T-helper 2 cell (primary cell): ENCODE measurements at places on chromosomes 16 and 17.

DNA sequence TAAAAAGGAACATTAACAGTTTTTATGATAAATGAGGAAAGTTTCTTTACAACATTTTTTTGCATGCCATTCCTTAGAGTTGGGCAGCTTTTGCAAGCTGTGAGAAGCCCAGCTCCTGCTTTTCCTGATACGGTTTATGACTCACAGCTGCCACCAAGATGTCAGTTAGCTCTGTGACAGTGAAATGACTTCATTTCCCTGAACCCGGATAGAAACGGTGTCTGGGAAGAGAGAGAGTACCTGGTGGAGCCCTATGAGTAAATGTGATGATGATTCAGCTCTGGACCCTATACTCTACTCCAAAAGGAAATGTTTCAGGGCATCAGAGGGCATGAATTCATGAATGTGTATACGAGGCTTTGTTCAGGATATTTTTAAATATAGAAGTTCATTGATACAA is 366.3 kb upstream of the HSBP1 start:
- DNase-seq, result no peak

DNA sequence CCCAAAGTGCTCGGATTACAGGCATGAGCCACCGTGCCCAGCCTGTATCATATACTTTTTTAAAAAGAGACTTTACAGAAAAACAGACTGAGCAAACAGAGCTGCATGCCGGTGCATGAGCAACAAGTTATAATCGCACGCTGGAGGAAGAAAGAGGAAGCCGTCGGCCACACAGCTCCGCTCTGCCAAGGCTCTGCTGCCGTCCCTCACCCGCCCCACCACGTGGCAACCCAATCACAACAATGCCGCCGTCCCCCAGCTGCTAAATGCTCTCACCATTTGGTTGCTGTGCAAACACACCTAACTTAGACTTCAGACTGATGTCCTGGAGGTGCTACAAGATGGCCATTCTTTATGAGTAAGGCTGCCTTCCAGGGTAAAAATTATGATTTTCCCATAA is 83.5 kb downstream of the ADCY9 start:
- DNase-seq, result peak; percentile 14

- DNase-seq, result no peak
Measured at GRCh38 chr16:60640038-60640437, 1396.2 kb downstream of the CDH8 start.

DNA sequence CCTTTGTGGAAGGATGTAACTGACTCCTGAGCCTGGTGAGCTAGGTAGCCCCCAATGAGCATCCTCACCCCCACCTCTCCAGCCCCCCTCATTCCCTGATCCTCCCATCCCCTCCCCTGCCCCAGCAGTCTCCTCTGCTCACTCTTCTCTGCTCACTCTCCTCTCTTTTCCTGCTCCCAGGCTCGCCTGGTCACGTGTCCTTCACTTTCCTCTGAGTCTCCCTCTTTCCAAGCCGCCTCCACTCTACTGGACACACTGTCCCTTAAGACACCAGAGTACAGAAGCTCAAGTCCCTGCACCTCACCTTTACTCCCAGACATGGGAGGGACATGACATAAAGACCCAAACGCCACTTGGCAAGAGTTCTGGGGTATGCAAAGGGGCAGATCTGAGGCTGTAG is 76.3 kb upstream of the RBL2 start:
- DNase-seq, result no peak

DNA sequence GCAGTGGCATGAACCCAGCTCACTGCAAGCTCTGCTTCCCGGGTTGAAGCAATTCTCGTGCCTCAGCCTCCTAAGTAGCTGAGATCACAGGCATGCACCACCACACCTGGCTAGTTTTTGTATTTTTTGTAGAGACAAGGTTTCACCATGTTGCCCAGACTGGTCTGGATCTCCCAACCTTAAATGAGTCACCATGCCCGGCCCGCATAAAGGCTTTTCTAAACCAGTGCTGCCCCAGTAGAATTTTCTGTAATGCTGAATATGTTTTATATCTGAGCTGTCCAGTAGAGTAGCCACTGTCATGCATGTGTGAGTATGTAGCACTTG is 36.9 kb upstream of the WSB1 start:
- no peak for DNase-seq

- DNase-seq, result peak; percentile 76
Measured at GRCh38 chr16:25031441-25032307, 16.5 kb upstream of the ARHGAP17 start.

GRCh38 chr16:67395105-67395457 is 1.8 kb upstream of the TPPP3 start:
- no peak for DNase-seq

DNA sequence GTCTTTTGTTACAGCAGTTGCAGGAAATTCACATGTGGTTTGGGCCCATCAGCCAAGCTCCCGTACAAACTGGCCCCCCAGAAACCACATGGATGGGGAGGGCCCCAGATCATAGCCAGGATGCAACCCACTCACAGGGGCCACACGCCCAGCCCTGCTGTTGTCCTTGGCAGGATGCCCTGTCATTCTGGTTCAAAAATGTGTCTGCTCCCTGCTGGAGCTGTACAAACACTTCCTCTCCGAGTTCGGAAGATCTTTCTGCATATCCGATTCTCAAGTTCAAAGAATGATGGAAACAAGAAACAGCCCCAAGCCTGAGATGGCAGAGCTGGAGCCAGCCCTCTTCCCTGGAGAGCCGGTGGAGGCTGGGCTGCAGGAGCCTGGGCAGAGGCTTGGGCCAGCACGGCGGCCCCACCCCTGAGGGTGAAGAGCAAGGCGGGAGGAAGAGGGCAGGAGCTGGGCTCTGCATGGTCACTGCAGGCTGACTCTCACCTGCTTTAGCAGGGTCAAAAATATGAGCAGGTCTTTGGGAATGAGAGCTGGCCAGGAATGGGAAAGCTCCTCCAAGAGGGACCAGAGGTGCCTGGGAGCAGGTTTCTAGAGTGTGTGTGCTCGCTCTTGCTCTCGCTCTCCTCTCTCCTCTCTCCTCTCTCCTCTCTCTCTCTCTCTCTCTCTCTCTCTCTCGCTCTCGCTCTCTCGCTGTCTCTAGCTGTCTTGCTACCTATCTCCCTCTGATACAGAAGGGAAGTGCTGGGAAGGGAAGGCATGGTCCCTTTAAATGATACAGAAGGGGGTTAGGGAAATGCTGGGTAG is 34.7 kb upstream of the ENPP7 start:
- no peak for DNase-seq

GRCh38 chr16:10617662-10618420 is 37.4 kb upstream of the EMP2 start:
- no peak for DNase-seq

DNA sequence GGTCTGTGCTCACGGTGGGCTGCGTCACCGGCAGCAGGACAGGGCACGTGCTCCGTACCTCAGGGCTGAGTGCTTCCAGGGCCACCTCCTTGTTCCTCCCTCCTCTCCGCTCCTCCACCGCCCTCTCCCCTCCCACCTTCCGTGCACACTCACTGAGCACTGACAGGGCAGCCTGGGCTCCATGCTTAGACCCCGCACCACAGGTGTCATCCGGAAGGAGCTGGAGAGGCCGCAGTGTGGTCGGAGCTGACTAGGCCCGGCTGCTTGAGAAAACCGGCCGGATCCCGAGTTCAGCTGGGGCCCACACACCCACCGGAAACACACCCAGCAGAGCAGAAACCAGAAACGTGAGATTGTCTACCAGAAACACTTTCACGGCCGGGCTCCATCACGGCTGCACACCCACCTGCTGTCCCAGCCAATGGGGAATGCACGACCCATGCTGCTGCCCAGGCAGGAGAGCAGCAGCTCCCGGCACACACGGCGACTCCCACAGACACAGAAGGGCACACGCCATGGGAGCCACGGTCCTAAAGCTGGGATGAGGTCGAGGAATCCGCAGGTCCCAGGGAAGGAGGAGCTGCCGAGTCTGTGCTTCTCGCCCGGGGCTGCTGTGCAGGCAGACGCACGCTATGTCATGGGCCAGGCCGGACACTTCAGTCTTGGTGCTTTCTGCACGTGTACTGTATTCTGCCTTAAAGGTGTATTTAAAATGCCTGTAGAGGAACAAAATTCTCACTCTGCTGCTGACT is 55.0 kb upstream of the ZNF469 start:
- no peak for DNase-seq

- DNase-seq, result no peak
Measured at GRCh38 chr17:81607431-81607830, 29.5 kb downstream of the NPLOC4 start.

DNA sequence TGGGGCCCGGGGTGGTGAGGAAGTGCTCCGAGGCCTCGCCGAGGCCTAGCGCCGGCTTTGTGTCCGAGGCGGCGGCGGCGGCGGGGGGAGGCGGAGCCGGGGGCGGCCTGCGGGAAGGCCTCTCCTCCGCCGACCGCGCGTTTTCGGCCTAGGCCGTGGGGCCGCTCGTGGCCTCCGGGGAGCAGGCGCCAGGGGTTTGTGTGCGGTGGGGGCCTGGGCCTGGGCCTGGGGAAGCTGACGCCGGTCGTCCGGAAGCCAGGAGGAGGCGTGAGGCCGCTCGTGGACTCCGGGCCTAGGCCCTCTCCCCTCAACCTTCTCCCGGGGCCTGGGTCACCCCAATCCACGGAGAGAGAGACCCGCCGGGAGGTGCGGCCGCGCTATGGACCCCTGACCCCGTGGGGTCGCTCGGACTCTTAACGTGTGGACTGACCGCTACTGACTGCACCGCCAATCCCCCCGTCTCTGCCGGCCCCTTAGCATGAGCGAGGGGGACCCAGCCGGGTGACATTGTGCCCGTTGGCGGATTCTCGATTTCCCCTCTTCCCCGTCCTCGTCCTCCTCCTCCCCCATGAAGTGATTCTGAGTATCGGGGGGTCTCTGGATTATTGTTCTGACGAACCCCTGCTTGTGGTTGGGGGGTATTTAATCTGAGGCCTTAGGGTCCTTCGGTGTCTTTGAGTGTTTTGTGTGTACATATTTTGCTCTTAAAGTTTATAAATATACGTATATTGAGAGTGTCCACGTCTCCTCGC is 660 bp downstream of the RBBP6 start:
- peak; percentile 33 for DNase-seq

DNA sequence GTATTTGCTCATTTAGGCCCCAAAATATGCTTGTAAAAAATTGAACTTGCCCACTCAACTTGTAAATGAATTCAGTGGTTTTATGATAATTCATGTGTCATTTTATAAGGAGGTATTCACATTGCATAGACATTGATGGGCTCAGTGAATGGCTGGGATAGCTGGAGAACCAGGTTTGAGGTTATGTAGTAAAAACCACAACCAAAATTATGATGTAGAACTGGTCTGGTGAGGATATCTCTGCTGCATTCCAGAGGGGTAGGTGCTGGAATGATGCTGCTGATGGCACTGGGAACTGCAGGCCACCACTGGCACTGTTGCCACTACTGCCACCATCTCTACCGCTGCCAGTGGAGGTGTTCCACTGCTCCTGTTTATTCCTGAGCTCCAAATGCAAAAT is 21.5 kb upstream of the RABEP1 start:
- no peak for DNase-seq

DNA sequence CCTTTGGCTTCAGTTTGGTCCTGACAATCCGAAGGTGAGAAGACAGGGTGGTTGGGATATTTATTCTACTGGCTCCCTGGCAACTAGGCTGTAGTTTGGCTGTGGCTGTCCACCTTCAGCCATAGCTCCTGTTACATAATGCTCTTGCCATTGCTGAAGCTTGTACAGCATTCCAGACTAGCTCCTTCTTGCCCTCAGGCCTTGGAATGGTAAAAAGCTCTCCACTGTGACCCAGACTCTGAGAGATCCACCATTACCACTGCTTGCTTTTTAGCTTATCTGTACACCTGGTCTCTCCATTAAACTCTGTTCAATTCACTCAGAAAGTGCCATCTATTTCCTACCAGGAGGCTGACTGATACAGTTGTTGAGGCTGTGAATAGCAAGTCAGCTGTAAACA is 231.8 kb upstream of the MON1B start:
- DNase-seq, result no peak

DNA sequence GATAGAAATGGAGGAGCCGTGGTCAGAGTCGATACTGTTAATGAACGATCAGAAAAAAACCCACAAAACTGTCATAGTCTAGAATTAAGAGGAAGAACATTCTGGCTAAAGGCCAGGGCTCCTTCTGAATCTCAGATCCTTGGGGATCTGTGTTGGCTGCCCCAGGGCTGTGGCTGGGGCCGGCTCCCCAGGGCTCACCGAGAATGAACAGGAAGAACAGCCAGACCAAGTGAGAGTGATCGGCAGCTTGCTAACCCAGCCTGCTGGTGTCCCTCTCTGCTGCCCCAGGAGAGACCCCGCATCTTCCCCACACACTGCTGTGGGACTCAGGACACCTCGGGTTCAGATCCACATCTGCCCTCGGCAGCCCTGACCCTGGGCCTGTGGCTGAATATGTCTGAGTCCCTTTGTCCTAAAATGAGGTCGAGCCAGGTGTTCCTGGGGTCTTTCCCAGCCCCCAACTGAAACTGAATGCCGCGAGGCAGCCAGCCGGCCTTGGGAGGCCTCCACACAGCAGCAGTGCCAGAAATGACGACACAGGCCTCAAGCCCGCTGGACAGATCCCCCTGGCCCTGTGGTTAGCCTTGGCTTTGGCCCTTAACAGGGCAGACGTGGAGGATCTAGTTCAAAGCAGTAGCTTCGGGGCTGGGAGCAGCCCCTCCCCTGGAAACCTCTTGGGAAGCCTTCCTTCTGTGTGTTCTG is 23.9 kb upstream of the CLEC18A start:
- no peak for DNase-seq

DNA sequence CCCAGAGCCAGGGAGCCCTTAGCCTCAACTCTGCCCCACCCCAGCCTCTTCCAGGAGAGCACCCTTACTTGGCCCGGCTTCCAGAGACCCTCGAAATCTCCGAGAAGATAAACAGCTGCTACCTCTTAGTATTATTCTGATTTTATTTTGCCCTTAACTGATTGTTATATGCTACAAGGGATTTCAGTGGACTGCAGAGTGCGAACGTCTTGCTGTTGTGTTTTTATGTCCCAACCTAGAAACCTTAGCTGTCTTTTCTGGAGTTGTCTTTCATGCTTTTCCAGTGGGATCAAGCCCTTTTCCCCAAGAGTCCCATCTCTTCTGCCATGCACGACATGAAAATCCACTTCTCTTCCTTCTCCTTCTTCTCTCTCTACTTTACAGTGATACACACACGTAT is 47.0 kb downstream of the SNX20 start:
- DNase-seq, result no peak

GRCh38 chr17:18247613-18248001 is 10.9 kb downstream of the FLII start:
- DNase-seq, result no peak

GRCh38 chr16:65666132-65666941 is 544.5 kb upstream of the CDH11 start:
- DNase-seq, result no peak

DNA sequence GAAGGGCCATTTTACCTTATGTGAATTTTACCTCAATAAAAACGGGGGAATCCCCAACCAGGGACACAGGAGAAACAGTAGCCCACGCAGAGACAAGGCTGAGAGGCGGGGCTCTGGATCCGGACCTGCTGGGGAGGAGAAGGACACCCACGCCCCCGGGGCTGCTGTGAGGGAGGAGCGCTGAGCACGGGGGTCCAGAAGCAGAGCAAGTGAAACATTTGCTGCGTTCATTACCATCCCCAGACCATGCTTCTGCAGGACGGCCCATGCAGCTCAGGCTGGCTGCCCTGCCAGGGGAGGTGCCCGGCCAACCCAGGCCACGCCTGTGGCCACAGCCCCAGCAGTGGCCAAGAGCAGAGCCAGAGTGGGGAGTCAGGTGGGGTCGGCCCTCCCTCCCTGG is 50.0 kb downstream of the KCNJ18 start:
- DNase-seq, result no peak
